Esophagus muscularis mucosa (tissue), 4 donors: ENCODE measurements at places on chromosomes 6 and 20. TPM values are rescaled to one million over a fixed set of nuclear protein-coding genes. Genes with fewer than 3 reads are reported as not detected.

DNA sequence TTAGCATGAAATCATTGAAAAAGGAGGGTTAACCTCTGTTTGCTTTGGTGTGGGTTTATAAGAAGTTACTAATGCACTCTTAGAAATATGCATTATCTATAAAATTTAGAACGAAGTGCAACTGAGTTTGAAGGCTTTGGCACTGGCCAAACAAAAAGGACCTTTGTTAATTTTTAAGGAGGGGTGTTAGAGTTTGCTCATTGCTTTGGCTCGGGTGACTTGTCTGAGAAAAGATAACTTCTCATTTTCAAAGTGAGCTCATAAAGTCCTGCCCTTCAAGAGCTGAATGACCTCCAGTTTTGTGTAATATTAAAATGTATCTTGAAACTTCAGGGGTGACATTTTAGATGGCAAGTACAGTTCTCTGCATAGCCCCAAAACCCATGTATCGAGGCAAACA lies 25.9 kb downstream of the NEDD9 start:
- DNase-seq, result no peak

GRCh38 chr6:148494226-148494625 lies 151.6 kb downstream of the SASH1 start:
- DNase-seq, result no peak

LINC00237 gene
- not detected for total RNA-seq

GRCh38 chr6:130314271-130314670 lies 51.5 kb upstream of the TMEM200A start:
- no peak for DNase-seq
